Fibroblast of pulmonary artery (primary cell): ENCODE measurements at places on chromosomes 5 and 9.
A peak's percentile ranks its signal among the peaks of the same experiment; 100 is the strongest.

GRCh38 chr5:67015541-67016191 is 180.9 kb downstream of the CD180 start:
- peak; percentile 56 for DNase-seq

DNA sequence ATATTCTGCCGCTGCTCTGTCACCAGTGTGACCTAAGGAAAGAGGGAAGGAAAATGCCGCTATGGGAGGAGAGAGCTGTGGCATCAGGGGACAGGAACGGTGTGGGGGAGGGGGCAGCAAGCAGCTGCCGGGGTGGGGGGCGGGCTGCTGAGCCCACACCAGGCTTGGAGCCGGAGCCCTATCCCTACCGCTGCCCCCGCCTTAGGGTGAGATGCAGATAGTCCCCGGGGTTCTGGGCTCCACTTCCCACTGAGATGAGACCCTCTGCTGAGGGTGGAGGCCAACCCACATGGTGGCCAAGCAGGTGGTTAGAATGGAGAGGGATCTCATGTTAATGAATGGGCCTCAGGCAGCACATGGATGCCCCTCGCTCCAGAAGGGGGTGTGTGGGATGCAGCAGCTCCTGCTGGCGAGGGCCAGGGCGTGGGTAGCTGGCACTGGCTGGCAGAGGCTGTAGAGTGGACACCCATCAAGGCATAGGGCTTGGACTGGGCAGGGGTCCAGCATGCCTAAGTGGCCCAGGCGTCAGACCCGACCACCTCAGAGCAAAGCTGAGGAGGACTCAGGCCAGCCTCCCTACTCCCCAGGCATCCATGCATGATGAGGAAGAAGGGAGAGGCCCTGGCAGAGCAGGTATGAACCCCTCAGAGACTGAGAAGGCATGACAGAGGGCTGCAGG is 131.5 kb downstream of the ZNF354C start:
- no peak for DNase-seq

DNA sequence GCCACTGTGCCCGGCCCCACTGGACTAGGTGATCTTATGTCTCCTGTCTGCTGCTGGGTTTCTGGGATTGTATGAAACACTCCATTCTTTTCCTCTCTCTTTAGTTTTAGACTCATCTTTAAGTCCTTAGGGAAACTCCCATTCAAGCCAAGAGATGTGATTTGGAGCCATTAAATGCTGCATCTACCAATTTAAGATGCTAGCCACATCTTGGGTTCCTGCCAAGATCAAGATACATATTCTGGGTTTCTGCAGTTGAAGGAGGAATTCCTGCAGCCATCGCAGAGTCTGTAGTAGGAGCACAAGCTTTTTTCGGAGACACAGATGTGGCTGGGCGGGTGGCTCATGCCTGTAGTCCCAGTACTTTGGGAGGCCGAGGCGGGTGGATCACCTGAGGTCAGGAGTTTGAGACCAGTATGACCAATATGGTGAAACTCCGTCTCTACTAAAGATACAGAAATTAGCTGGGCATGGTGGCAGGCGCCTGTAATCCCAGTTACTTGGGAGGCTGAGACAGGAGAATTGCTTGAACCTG is 23.2 kb downstream of the STXBP1 start:
- no peak for DNase-seq

DNA sequence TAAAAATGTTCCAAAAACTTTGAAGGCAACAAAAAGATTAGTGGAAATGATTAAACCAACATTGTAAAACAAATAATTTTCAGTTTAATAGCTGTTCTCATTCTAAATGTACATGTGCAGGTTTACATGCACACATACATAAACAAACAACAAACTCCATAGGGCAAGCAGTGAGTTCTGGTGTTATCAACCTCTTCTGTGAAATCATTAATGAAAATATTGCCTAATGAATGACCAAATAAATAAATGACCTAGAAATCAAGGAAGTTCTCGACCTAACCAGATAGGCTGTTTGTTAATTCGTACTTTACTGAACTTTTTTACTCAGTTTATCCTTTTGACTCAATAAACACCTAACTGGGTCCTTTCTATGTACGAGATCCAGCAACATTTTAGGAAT is 165.5 kb upstream of the RORB start:
- DNase-seq = no peak

GRCh38 chr5:98108497-98108896 is 665.0 kb upstream of the RGMB start:
- DNase-seq = peak; percentile 88
